ENCODE measurements at places on chromosomes 7 and 10.

DNA sequence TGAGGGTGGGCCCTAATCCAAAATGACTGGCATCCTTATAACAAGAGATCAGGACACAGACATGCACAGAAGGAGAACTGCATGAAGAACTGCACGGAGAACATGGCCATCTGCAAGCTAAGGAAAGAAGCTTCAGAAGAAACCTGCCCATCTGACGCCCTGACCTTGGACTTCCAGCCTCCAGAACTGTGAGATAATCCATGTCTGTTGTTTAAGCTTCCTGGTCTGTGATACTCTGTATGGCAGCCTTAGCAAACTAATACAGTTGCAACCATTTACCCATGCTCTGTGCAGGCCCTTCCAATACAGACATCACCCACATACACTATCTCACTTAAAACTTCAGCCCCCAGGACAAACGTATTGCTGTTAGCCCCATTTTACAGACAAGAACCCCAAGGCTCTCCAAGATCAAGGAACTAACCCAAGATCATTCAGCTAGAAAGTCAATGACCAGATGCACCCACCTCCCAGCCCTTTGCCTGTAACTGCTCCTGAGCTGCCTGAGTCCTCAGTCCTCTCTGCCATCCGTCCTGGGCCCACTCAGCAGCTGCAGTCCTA is 39.7 kb downstream of the DLG5 start:
- no peak for DNase-seq

- no peak for DNase-seq
Measured at GRCh38 chr7:12350971-12351370, 52.7 kb downstream of the VWDE start.

DNA sequence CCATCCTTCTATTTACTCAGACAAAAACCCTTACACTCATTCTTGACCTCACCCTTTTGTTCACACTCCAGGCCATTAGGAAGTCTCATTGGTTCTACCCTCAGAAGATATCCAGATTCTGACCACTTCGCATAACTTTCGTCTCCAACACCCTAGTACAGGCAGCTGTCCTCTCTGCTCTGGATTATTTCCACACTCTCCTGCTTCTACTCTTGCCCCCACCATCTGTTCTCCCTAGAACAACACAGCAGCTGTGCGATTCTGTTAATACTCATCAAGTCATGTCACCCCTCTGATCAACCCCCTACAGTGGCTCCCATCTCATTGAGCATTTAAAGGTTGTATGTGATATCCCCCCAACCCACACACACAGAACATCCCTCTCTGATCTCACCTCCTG is 15.5 kb upstream of the TRIL start:
- no peak for DNase-seq

GRCh38 chr10:89853781-89854191 is 152.4 kb downstream of the KIF20B start:
- DNase-seq, result no peak

DNA sequence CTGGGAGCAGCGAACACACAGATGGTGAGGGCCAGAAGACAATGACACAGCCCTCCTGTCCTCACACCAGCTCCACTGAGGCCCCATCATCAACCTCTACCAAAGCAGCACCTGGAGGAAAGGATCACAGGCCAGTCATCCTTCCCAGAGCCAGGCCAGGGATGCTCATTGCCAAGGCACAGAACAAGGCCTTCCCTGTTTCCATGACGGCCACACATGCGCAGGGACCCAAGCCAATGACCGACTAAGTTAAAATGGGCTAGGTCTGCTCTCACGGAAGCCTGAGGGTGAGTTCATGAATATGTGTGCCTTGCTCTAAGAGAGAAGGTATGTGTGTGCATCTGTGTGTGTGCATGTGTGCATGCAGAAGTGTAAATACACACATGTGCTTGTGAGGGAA is 39.6 kb downstream of the COBL start:
- no peak for DNase-seq

DNA sequence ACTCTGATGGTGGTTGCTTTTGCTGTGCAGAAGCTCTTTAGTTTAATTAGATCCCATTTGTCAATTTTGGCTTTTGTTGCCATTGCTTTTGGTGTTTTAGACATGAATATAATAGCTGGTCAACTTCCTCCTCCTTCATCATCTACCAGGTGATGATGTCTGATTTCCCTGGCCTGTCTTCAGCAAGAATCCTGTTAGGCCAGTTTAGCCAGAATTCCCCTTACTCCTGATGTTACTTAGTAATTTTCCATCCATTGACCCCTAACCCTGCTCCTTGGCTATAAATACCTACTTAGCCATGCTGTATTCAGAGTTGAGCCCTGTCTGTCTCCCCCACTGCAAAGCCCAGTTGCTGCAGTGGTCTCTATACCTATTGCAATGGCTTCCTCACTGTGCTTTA is 91.4 kb downstream of the ZNF777 start:
- DNase-seq, result no peak

DNA sequence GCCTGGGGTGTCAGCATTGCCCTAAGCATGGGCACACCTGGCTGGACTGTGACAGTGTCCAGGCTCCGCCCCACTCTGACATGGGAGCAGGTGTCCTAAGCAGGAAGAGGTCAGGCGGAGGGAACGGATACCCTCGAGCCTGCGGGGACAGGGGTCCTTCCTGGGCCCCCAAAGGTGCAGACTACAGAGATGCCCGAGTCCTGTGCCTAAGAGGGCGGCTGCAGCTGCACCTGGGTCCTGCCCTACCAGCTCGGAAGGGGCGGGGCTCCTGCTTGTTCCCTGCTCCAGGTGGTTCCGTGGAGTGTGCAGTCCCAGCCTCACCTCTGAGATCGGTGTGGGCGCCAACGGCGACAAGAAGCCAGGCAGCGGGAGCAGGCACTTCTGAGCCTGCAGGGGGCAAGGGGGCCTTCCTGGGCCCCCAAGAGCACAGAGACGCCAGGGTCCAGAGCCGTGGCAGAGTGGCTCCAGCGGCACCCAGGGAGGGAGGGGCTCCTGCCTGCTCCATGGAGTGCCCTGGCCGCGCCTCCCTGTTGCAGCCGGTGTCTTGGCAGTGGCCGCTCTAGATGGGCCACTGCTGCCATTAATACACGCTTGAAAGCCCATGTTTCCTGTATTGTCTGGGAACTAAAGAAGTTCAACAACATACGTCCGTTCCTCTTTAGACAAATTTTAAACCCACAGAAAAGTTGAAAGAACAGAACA is 64.5 kb upstream of the CACNA2D1 start:
- DNase-seq, result no peak

DNA sequence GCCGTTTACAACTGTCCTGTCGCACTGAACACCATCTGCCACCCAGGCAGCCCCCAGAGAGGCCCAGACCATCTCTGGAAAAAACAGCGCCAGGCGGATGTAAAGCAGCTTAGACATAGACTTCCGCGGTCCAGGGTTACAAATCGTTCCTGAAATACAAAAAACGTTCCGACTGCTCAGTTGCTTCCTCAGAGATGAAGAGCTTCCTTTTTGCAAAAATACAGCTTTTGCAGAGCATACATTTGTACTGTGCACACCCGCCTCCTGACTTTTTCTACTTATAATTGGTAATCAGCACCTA is 11.4 kb downstream of the DAGLB start:
- DNase-seq, result peak; percentile 31

DNA sequence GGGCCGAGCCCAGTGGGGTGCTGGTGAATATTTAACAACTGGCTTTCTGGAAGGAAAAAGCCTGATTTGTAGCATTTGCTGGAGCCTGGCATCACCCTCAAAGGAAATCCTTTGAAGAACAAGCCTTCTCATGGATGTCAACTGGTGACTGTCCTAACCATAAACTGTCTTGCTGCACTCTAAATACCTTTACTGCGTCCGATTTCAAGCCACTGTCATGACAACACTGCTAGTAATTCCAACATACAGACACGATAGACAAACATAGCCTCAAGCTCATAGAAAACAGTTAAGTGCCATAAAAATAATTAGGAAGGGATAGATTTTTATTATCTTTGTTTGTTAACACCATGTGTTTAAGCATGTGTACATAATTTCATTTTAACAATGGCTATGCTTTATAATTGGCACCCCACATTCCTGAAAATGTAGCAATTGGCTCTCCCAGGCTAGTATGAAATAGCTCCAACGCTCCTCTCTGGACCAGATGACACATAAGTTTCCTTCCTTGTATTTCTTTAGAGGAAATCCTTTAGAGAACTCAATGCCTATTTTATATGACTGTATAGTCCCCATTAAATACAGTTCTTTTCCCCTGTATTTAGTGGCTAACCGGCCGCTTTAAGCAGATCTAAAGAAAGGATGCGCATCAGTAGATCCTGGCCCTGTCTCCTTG is 273.4 kb downstream of the PRPF18 start:
- no peak for DNase-seq

- no peak for DNase-seq
Measured at GRCh38 chr10:84135836-84136235, 3.5 kb upstream of the GHITM start.

DNA sequence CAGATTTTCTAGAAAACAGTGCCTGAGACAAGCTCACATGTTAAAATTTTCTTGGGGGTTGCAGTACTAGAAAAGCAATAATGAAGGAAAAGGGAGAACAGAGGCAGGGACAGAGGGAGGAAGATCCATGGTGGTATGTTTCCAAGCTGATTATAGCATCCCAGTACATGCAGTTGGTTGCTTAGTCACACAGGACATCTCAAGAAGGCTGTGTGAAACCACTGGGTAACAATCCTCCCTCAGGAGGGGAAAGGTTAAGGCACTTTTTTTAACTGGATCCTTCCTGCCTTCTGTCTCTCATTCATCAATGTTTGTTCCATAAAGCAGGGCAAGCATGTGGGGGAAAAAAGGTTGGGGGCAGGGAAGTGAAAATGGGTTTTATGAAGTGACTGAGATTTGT is 6.1 kb upstream of the IMMP2L start:
- no peak for DNase-seq

DNA sequence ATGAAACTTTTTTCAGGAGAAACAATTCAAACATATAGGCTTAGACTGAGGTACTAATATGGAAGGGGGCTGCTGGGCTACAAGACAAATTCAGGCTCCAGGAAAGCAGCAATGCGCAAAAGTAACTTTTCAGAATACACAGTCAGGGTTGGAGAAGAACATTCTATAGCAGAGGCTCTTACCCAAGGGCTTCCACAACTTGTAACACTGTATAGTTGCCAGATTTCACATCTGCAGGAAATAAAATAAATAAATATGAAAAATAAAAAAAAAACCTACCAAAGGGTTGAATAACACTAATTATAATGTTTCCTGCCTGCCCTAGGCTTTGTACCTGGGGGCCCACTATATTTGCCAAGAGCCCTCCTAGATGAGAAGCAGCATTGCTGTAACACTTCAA is 14.3 kb downstream of the MMS19 start:
- DNase-seq, result no peak

DNA sequence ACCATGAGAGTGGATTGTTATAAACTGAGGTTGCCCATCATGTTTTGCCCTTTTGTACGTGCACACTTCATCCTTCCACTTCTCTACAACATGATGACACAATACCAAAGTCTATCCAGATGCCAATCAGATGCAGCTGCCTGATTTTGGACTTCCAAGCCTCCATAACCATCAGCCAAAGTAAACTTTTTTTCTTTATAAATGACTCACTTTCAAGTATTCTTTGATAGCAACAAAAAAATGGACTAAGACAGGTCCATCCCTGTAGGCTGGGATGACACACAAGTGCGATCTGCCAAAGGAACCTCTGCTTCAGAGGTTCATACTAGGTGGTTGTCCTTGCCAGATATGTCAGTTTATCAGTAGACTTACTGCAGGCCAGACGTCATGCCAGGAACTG is 320.2 kb upstream of the FZD1 start:
- no peak for DNase-seq

- no peak for DNase-seq
Measured at GRCh38 chr10:12463459-12463838, 114.1 kb downstream of the CAMK1D start.

GRCh38 chr10:3807211-3807927 is 22.4 kb upstream of the KLF6 start:
- no peak for DNase-seq

GRCh38 chr7:21108182-21108581 is 319.7 kb upstream of the SP4 start:
- no peak for DNase-seq

DNA sequence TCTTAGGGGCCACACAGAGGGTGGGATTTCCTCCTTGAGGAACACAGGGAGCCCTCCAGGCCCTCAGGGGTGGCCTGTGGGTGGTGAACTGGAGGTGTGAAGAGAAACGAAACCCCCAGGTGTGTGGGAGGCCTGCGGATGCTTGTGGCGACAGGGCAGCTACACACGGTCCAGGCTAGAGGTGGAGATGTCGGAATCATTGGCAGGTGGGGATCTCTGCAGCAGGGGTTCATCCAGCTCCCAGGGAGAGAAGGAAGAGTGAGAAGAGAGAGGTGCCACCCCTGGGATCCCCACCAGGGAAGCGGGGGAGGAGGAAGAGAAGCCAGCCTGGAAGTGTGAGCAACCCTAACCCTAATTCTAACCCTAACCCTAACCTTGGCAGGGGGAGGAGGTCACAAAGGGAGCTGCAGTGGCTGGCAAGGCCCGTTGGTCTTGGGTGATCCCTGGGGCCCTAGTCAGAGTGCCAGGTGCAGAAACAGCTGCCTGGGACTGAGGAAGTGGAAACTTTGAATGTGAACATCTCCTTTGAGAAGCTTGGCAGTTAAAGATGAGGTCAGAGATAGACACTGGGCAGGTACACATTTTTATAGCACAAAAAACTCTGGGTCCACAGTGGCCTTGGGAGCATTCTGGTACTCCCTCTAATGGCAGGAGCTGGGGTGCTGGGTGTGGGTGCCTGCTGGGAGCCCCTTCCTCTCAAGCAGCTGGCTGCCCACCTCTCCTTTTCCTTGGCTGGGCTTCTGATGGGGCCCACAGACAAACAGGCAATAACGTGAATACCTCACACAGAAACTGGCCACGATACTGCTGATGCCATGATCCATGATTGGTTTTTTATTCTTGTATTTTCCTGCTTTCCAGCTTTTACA is 6.8 kb upstream of the AEBP1 start:
- DNase-seq, result peak; percentile 80

- no peak for DNase-seq
Measured at GRCh38 chr7:120567204-120567603, 290.7 kb downstream of the TSPAN12 start.

DNA sequence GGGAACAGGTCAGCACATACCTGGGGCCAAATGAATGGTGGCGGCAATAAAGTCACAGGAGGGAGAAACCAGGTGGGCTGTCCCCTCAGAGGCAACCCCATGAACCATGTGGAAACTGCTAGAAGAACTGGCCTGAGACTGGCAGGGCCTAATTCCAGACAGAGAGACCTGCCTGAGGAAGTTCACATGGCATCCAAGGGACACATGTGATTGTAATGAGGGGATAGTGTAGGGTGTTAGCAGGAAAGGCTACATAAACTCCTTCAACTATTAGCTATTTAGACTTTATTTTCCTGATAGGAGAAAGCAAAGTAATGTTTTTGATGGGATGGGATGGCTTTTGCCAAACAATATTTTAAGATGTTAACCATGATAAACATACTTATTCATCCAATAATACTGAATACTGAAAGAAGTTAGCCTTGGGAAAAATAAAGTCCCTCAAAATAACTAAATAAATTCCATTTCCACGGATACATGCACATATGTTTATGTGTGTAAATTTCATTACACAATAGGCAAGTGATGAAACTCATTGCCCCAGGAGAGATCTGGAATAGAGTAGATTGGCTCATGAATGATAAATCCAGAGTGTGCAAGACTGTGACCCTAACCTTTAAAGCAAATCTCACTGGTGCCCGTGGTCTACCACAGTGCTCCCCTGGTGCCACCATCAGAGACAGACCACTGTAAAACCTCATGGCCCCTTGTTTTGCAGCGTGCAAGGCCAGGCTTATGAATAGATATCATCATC is 137.0 kb downstream of the NRF1 start:
- no peak for DNase-seq
